Dorsolateral prefrontal cortex (tissue), 122 donors: ENCODE measurements at places on chromosomes 12 and 14.

DNA sequence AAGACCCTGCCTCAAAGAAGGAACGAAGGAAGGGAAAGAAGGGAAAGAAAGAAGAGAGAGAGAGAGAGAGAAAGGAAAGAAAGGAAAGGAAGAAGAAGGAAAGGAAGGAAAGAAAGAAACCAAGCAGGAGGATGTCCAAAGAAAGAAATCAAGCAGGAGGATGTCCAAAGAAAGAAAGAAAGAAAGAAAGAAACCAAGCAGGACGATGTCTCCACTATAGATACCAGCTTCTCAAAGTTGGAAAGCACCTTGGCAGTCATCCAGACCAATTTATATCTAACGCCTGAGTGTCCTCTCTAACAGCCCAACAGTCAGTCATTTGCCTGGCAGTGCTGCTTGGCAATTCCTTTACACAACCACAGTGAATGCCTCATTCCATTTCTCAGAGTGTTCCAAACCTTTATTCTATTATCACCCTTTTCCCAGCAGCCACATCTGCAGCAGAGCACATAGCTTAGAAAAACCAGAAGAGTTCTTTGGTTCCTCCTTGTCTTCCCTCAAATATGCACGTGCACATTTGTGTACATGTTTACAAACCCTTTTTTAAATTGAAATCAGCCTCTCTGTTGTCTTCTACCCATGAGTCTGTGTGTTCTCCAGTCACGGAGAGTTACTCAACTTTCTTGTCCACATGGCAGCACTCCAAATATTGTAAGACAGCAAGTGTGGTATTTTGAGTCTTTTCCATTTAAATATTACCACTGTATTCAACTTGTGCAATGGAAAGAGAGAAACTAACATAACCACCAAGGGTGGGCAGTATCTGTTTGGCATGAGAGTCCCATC lies 138.4 kb downstream of the STXBP6 start:
- no peak for DNase-seq

DNA sequence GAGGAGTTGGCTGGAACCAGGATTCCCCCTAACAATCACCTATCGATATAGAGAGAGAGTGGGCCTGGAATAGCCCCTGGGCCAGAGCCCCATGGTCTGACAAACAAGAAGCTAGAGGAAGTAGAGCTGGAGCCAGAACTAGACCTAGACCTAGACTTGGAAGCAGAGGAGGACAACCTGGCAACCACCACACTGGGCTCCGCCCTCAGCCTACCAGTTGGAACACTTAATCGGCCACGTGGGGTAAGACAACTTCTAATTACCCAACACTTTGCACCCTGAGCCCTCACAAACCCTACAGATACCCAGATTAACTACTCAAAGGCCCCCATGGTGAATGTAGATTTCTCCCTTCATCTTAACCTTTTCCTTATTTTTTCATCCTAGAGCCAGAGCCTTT lies 4.6 kb upstream of the PA2G4 start:
- no peak for DNase-seq

GRCh38 chr12:31954925-31955858 lies 4.0 kb upstream of the RESF1 start:
- no peak for DNase-seq

DNA sequence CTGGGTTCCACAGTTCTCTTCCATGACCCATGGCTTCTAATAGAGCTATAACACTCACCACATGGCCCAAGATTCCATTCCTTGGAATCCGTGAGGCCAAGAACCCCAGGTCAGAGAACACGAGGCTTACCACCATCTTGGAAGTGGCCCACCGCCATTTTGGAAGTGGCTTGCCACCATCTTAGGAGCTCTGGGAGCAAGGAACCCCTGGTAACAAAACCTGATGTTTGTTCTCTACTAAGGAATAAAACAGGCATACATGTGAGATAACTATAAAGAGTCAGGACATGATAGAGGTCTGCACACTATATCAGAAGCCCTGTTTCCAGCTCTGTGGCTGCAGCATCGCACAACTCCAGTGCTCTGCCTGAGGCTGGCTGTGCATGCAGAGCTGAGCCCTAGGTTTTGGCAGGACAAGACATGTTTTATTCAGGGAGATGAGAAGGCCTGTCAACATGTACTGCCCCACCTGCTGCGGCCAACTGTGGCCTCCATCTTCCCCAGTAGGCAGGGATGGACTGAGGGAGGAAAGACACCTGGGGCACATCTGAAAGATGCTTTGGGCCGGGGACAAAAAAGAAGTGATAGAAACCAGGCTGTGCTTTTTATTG lies 344.9 kb downstream of the DAD1 start:
- DNase-seq: no peak

DNA sequence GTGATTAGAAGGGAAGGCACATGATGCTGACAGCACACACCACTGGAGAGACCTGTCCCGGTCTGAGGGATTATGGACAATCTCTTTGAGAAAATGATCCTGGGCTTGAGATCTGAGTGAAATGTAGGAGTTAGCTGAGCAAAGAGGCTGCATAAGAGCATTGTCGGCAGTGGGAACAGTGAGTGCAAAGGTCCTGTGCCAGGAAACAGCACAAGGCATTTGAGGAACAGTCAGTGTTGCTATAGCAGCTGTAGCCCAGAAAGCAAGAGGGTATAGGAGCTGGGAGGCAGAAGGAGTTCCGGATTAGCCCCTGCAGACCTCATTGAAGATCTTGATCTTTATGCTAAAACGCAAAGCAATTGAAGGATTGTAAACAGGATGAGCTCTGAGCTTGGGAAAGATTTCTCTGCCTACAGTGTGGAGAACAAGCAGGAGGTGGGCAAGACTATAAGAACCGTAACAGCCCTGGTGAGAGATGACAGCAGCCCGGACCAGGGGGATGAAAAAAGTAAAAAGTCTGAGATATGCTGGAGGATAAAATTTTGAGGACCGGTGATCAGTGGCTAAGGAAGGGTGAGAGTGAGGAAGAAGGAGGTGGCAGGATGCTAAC lies 28.5 kb downstream of the CFL2 start:
- no peak for DNase-seq
